Stimulated activated CD8-positive, alpha-beta memory T cell treated with anti-CD3 and anti-CD28 coated beads, Interleukin-2, amount 100 ng/mL, for 1 hour (primary cell): ENCODE measurements at places on chromosomes 16 and 17.

- no peak for DNase-seq
Observed at GRCh38 chr17:72365857-72366414, 245.1 kb downstream of the SOX9 start.

DNA sequence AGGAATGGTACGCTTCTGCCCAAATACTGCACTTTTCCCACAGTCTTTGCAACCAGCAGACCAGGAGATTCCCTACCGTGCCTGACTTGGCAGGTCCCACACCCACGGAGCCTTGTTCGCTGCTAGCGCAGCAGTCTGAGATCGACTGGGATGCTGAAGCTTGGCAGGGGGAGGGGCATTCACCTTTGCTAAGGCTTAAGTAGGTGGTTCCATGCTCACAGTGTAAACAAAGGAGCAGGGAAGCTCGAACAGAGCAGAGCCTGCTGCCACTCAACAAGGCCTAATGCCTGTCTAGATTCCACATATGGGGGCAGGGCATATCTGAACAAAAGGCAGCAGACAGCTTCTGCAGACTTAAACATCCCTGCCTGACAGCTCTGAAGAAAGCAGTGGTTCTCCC is 107.2 kb upstream of the TMEM97 start:
- no peak for DNase-seq

DNA sequence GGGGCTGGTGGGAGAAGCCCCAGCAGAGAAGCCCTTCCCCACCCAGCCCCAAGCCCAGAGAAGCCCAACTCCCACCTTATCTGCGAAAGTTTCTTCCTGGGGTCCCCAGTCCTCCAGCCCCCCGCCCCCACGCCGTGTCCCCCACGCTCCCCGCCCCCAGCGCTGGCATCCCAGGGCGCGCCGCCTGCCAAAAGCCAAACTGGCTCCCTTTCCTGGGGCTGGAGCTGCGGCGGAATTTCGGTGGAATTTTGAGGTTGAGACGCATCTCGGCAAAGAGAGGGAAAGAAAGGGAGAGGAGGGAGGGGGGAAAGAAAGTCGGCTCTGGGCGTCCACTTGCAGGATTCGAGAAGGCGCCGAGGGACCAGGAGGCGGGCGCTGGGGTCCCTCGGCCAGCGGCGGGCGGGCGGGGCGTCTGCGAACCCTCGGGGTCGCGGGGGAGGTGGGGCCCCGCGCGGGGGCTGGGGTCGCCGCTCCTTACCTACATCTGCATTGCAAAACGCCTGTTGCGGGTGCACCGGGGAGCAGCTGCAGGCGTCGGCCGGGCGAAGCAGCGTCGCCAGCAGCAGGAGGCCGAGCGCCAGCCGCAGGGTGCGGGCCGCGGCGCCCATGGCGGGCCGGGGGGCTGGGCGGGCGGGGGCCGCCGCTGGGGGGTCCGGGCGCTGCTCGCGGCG is 571 bp downstream of the TIMP2 start:
- no peak for DNase-seq

DNA sequence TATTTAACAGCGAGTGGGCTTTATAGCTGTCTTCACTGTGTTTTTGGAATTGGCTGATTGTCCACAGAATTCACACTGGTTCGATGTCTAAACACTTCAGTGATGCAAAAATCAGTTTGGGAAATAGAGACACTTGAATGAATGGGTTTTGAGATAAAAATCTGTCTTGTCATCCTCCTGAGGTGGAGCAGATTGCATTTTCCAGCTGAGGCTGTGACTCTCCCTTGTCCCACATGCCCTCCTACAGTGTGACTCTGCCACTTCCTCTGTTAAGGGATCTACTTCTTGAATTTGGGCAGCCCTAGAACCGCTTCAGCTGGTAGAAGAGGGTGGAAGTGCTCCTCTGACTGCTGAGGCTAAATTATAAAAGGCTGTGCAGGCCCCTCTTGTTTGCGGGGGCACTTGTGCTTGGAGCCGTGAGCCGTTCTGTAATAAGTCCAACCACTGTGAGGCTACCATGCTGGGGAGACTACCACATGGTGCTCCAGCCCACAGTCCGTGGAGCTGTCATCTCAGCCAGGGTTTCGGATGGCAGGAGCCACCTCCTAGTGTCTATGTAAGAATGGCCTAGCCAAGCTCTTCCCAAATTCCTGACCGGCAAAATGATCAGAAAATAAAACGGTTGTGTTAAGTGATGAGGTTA is 175.9 kb downstream of the SPECC1 start:
- no peak for DNase-seq

- DNase-seq, result no peak
Observed at GRCh38 chr16:65833171-65833871, 533.2 kb upstream of the CDH5 start.

DNA sequence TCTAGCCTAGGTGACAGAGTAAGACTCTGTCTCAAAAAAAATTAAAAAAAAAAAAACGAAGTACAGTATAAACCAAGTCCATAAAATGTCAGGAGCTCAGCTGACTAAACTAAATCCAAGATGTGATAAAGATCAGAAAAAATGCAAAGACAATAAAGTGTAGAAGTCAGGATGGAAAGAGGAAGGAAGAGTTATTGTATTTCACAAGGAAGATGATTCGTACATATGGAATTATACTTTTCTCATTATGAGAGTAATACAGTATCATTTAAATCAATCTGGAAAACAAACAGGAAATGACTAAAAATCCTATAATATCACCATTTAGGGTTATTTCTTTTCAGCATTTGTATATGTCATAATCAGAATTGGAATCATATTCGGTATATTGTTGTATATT is 11.4 kb upstream of the APOH start:
- no peak for DNase-seq

DNA sequence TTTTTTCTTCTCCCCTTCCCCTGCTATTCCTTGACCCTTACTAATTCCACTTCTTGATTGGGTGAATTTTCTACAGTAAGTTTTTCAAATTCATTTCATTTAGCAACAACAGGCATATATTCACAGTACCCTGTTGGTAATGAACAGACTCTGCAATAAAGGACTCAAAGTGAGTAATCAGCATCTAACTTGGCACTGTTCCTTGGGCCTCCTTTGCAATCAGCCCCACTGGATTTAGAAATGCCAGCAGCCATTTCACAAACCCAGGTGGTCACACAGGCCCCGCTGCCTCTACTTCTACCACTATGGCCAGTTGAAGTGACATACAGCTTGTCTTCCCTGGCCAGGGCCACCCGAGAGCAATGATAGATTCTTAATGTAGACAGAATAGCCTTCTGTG is 113.8 kb downstream of the CYB561 start:
- DNase-seq, result no peak

GRCh38 chr17:35051579-35052240 is 11.8 kb downstream of the RFFL start:
- DNase-seq, result no peak

DNA sequence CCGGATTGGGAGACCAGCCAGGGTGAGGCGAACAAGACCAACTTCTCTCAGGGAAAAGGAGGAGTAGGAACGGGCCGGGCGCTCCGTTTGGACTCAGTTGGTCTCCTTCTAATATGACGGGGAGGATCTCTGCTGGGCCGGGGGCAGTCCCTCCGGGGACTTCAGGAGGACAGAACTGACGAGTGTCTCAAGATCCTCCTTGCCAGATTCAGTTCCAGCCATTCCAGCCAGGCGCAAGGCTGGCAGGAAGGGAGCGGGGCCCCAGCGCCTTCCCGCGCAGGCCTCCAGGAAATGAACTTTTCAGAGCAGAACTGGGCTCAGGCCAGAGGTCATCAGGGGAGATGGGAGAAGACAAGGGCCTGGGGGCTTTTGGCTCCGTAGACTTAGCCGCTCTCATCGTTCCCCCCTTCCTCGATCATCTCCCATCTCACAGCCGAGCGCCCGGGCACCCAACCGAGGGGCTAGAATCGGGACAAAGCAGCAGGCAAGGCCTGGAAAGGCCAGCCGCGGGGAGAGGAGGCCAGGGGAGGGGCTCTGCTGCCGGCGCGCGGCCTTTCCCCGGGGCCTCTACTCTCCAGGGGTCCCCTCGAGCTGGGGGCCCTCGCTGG is 1.6 kb downstream of the ZNF423 start:
- DNase-seq, result no peak

DNA sequence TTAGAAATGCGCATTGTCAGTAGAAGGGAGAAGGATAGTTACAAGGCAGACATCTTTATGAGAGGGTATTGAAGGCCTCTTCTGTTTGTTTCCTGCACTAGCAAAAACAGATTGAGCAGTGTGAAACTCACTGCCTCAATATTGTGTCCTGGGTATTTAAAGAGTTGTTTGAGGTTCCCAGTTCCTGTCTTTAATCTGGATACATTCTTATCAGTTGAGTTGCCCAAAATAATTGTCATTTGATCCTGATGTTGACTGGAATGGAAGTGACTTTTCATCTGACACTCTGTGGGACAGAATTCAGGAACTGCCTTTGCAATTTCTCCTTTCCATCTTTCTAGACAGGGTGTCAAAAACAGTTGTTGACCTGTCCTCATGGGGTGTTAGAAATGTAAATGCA is 1.7 kb downstream of the ATP6V0A1 start:
- DNase-seq, result no peak

GRCh38 chr16:47980212-47980611 is 175.6 kb downstream of the ABCC12 start:
- no peak for DNase-seq

- no peak for DNase-seq
Observed at GRCh38 chr17:29243792-29244191, 2.9 kb upstream of the CRYBA1 start.

- no peak for DNase-seq
Observed at GRCh38 chr17:67183531-67183930, 61.5 kb downstream of the HELZ start.

DNA sequence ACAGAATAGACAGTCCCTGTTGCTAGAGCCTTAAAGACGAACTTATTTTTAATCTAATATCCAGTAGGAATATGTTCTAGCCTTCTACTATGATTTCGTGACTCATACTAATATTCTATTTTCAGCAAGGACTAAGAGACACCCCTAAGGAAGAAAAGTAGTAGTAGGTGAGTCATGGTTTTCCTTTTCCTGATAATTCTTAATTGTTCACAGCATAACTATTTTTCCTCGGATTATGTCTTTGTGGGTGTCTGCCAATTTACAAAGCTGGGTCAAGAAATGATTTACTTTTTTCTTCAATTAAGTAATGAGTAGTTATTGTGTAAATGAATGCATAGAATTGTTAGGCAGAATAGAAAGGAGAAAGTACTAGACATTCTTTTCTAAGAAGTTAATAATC is 292.2 kb downstream of the TOX3 start:
- no peak for DNase-seq

DNA sequence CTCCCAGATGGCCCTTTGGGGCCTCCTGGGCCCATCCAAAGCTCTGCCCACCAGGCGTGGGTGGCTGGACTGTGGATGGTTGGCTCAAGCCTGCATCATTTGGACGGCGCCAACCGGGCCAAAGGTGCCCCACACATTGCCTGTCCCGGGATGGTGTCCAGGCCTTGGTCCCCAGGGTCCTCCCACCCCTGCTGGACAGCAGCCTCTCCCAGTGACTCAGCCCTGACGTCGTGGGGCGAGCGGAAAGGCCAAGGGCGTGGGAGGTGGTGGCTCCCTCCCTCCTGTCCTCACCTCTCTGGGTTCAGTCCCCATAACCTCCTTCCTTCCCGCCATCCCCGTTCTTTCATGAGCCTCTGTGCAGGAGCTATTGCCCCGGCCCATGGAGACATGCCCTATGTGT is 42.1 kb upstream of the DLX4 start:
- DNase-seq, result no peak

- no peak for DNase-seq
Observed at GRCh38 chr16:79811541-79811940, 211.0 kb upstream of the MAF start.

GRCh38 chr17:38564254-38564837 is 41.4 kb downstream of the SRCIN1 start:
- DNase-seq, result no peak

DNA sequence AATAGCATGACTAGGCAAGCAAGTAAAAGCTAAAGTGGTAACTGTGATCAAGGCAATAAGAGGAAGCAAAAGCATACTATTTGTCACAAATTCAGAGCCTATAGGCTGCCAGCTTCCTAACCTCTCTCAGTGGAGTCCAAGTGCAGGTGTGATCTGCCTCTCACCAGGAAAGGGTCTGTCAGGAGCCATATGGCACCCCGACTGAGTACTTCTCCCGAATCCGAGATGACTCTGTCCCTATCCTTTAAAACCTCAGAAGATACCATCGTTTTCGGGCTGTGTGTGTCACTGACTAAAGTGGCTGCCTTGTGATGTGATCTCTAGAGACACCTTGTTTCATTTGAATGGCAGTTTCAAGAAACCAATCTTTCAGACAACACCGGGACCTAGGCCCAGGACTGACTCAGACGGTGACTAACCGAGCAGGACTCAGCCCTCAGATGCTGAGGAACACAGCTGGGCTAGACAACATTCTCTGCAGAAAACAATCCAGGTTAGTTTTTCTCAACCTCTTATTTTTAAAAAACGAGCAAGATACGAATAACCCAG is 63.6 kb downstream of the SMG6 start:
- no peak for DNase-seq

- no peak for DNase-seq
Observed at GRCh38 chr17:45357364-45357997, 40.7 kb upstream of the MAP3K14 start.

- DNase-seq, result no peak
Observed at GRCh38 chr16:90018297-90018651, 982 bp downstream of the DBNDD1 start.

DNA sequence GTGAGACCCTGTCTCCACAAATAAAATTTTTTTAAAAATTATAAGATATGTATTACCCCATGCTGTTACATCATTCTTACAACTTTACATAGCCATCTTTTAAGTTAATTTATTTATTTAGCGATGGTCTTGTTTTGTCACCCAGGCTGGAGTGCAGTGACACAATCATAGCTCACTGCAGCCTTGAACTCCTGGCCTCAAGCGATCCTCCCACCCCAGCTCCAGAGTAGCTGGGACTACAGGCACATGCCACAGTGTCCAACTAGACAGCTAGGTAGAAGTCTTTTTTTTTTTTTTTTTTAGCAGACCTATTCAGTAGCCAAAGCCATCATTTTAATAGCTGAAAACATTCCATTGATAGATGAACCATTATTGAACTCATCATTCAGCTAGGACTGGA is 92.7 kb downstream of the NDE1 start:
- no peak for DNase-seq

- DNase-seq, result no peak
Observed at GRCh38 chr16:179211-180092, 807 bp upstream of the HBQ1 start.

DNA sequence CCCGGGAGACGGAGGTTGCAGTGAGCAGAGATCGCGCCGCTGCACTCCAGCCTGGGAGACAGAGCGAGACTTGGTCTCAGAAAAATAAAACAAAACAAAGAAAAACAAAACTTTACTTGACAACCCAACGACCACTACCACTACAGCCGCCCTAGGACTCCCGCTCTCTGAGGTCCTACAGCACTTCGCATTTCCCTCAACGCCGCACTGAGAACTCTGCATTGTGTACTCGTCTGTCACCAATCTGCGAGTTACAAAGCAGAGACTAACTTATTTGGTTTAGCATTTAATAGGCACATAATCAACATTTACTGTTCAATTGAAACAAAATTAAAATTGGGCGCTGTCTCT is 479 bp upstream of the ZNF207 start:
- DNase-seq, result no peak

- no peak for DNase-seq
Observed at GRCh38 chr16:86585821-86586611, 7.7 kb downstream of the FOXL1 start.

GRCh38 chr16:63617990-63618763 is 1503.7 kb downstream of the CDH11 start:
- DNase-seq, result no peak
